ENCODE measurements at places on chromosomes 3 and 15. TPM values are rescaled to one million over a fixed set of nuclear protein-coding genes. Genes with fewer than 3 reads are reported as not detected.
A peak's percentile ranks its signal among the peaks of the same experiment; 100 is the strongest.

DNA sequence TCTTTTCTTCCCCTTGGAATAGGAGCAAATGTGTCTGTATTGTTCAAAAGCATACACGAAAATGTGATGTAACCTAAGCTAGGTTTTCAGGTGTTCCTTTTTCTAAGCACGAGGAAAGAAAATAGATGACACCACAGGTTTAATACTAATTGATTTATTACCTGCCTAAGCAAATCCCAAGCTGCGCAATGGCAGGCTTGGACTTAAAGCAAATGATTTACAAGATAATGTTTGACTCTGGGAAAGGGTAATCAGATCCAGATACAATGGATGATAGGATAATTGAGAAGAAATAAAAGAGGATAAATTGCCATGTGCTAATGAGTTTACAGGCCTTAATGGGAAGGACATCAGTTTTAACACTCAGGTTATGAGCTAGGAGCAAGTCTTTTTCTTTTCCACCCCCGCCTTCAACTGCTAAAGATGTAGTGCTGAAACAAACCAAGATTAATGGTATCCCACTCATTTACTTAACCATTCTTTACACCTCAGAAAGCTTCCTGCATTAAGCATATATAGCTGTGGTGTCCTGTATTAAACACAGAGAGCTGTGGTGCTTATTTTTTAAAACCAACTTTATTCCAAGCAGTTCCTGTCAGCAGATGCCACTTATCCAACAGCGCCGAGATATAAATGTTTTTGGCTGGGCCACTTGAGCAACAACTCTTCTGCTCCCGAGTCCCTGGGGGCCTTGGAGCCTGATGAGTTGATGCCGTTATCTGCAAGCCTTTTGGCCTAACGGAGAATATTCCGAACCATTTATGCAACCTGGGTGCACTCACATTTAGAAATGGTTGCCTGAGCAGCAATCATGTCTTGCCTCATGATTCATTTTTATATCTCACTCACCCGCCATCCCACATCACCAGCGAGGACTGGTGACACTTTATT is 205.5 kb downstream of the MECOM start:
- H3K36me3 ChIP-seq, result no peaks in the 10 kb centered on the region
- no peaks in the 10 kb centered on the region for H3K4me1 ChIP-seq
- H3K27ac ChIP-seq, result no peak overlapping the region
- H3K4me3 ChIP-seq, result no peak overlapping the region
- no peaks in the 10 kb centered on the region for H3K27me3 ChIP-seq

DNA sequence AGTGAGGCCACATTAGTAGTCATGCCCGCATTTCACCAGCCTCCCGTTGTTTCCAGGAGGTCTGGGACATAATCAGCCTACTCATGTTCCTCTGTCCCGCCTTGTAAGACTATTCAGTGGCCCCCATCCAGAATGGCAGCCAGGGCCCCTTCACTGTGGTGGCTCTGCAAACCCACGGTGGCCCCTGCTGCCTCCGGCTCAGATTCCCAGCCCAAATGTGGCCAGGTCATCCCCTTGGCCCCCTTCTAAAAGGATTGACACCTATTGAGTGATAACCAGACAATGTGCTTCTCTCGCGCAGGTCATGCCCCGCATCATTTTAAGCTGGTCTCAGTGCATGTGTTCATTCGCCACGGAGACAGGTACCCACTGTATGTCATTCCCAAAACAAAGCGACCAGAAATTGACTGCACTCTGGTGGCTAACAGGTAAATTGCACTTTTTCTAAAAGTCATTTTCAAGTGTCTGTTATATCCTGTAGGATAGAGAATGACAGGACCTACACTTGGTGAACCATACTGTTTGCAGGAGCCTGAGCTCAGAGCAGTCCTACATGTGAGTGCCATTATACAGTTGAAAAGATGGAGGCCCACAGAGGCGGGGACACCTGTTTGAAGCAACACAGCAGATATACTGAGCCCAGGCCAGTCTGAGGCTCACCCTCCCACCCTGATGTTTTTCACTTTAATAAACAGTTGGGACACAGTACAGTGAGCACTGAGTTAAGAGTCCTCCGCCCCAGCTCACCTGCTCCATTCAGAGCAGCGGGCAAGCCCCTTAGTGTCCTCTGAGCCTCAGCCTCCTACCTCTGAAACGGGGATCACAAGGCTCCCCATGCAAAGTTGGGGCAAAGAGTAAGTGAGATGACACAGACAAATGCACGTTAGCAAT is 47.7 kb downstream of the PXYLP1 start:
- no peaks in the 10 kb centered on the region for H3K36me3 ChIP-seq
- H3K4me1 ChIP-seq, result no peaks in the 10 kb centered on the region
- H3K27me3 ChIP-seq, result no peaks in the 10 kb centered on the region

GRCh38 chr15:69679623-69680228 is 227.1 kb downstream of the RPLP1 start:
- no peak overlapping the region for H3K4me3 ChIP-seq
- DNase-seq, result no peak
- no peak overlapping the region for H3K27ac ChIP-seq

DNA sequence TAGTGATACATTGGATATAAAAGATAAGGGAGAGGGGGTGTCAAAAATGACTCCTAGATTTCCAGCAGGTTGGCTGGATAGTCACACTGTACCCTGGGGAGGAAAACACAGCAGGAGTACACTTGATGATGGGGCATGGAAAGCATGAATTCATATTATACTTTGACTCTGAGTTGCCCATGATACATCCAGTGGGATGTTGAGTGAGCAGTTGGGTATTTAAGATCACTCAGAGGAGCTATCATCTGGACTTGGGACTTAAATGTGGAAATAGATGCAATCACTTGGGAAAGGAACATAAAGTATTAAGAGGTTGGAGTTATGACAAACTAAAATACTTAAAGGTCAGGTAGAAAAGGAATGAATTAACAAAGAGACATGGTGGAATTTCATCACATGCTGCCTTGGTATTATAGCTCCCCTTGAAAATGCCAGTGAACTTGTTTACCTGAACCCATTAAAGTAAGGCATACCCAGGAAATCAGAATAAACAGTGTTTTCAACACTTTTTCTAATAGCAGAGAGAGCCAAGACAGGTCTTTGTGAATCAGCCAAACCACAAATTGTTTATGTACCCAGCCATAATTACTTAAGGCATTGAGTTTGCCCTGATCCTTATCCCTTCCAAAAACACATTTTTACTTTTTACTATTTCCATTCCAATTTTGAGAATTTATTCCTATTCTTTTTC is 49.9 kb upstream of the ABI3BP start:
- no peak for DNase-seq
- no peak overlapping the region for H3K27ac ChIP-seq
- H3K36me3 ChIP-seq, result no peaks in the 10 kb centered on the region

DNA sequence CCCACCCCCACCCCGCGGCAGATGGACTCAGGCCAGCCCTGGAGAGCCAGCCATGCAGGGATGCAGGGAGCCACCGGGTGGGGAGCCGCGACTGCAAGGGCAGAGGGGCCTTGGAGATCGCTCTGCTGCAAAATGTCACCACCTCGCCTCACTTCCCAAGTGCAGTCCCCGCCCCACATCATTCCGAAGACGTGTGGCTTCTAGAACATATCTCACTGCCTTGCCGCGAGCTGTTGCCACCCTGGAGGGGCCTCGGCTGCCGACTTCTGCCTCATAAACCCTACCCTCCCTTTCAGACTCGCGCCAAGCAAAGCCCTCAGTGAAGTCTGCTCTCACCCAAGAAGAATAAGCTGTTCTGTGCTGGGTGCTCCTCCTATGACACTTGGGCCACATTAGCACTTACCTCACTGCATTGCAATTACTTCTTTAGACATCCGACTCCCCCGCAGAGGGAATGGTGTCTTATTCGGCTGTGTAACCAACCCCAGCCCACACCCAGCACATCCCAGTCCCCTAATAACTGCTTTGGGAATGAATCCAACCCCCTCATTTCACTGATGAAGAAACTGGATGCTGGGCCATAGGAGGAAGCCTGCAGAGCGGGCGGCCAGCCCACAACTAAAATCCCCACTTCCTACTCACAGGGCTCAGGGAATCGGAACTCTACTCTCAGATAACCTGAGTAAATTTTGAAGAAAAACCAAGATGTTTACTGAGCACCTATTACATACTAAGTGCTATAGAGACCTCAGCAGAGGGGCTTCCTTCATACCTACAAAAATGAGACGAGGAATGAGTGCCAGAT is 8.6 kb downstream of the TLE3 start:
- H3K36me3 ChIP-seq, result peaks cover 16% of the 10 kb centered on the region
- no peak overlapping the region for H3K27ac ChIP-seq
- H3K4me3 ChIP-seq, result no peak overlapping the region
- no peak for DNase-seq
- H3K27me3 ChIP-seq, result no peaks in the 10 kb centered on the region
- no peaks in the 10 kb centered on the region for H3K4me1 ChIP-seq

DNA sequence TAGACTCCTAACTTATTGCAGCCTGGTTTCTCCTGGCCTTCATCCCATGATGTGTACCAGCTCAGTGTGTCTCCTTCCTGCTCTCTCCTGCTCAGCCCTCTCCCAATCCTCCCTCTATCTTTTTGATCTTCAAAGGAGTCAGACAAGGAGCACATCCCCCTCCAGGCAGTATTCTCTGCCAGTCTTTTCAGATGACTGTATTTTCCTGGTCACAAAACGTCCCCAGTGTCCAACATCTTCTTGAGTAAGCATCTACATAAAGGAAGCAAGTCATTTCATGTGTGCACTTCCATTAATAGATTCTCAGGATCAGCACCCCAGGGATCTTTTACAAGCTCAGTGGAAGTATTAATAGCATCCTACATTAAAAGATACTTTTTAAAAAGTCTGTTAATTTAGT is 148.9 kb upstream of the THBS1 start:
- peak overlapping the region; percentile 57 for H3K27ac ChIP-seq
- DNase-seq, result no peak
- H3K4me3 ChIP-seq, result no peak overlapping the region
- no peaks in the 10 kb centered on the region for H3K36me3 ChIP-seq

- no peaks in the 10 kb centered on the region for H3K27me3 ChIP-seq
- no peak overlapping the region for H3K4me3 ChIP-seq
- DNase-seq, result no peak
- H3K4me1 ChIP-seq, result no peaks in the 10 kb centered on the region
- no peak overlapping the region for H3K27ac ChIP-seq
Measured at GRCh38 chr3:153113541-153113940, 48.5 kb upstream of the RAP2B start.

GRCh38 chr3:149215515-149215914 is 6.1 kb downstream of the CP start:
- no peaks in the 10 kb centered on the region for H3K36me3 ChIP-seq
- H3K27ac ChIP-seq, result peak overlapping the region; percentile 46
- no peaks in the 10 kb centered on the region for H3K27me3 ChIP-seq
- H3K4me3 ChIP-seq, result no peak overlapping the region
- no peak for DNase-seq
- H3K4me1 ChIP-seq, result peaks cover 11% of the 10 kb centered on the region

- H3K4me3 ChIP-seq, result no peak overlapping the region
- H3K27ac ChIP-seq, result no peak overlapping the region
- H3K27me3 ChIP-seq, result no peaks in the 10 kb centered on the region
- H3K4me1 ChIP-seq, result no peaks in the 10 kb centered on the region
- H3K36me3 ChIP-seq, result no peaks in the 10 kb centered on the region
Measured at GRCh38 chr3:171225165-171225564, 198.6 kb upstream of the SLC2A2 start.

DNA sequence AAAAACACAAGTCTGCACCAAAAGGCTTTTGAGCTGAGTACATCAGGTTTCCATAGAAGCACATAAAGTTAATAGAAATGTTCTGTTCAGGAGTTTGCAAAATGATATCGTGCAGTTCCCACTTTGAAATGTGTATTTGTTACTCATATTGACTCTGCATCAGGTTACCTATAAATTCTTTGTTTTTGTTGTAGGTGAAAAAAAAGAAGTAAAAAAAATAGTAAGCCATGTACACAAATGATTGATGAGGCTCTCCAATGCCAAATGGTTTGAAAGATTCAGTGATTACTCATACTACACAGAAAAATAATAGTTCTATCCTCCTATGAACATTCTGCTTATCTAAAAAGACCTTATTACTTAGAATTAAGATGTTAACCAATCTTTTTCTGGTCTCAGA is 287.3 kb upstream of the MME start:
- no peak for DNase-seq
- no peaks in the 10 kb centered on the region for H3K27me3 ChIP-seq
- no peaks in the 10 kb centered on the region for H3K36me3 ChIP-seq
- no peaks in the 10 kb centered on the region for H3K4me1 ChIP-seq
- no peak overlapping the region for H3K4me3 ChIP-seq

DNA sequence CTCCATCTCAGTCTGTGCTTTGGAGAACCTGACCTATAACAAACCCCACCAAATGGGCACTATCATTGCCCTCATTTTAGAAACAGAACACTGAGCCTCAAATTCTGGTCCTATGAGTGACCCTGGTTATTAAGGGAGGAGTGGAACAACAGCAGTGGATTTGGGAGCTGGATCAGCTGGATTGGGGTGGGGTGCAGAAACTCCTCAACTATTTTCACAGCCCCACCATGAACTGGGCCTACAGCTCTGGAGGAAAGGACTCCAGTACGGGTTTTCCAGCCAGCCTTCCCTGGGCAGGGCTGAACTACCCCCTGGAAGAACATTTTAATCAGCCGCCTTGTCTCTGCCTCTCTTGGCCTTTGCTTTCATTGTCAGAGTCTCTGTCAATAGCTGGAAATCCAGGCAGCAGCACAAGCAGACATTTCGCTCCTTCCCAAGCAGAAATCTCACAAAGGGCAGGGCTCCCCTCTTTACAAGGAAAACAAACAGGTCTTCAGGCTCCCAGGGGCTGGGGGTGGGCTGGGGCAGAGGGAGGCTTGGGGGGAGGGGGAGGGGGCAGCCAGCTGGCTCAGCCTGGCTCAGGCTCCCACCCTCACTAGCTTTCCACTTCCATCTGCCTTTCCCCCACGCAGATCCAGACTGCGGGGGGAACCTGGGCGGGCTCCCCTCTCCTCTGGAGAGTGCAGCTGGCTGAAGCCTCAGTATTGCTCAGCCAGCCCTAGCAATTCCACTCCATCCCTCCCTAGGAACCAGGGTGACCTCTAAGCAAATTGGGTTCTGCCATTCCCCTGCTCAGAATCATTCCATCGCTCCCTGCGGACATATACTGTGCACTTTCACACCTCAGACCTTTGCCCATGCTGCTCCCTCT is 13.7 kb upstream of the TLE3 start:
- H3K27ac ChIP-seq, result peak overlapping the region; percentile 71
- H3K27me3 ChIP-seq, result no peaks in the 10 kb centered on the region
- H3K4me1 ChIP-seq, result peaks cover 8% of the 10 kb centered on the region
- no peaks in the 10 kb centered on the region for H3K36me3 ChIP-seq
- no peak overlapping the region for H3K4me3 ChIP-seq
- peak; percentile 82 for DNase-seq

GRCh38 chr3:99711351-99711750 is 73.0 kb downstream of the COL8A1 start:
- H3K27ac ChIP-seq, result no peak overlapping the region
- H3K36me3 ChIP-seq, result no peaks in the 10 kb centered on the region
- no peaks in the 10 kb centered on the region for H3K4me1 ChIP-seq
- H3K27me3 ChIP-seq, result no peaks in the 10 kb centered on the region
- no peak overlapping the region for H3K4me3 ChIP-seq

GRCh38 chr3:147157631-147158030 is 248.7 kb downstream of the ZIC4 start:
- H3K36me3 ChIP-seq, result no peaks in the 10 kb centered on the region
- H3K27me3 ChIP-seq, result no peaks in the 10 kb centered on the region
- H3K27ac ChIP-seq, result no peak overlapping the region
- no peaks in the 10 kb centered on the region for H3K4me1 ChIP-seq

- H3K4me3 ChIP-seq, result peak overlapping the region; percentile 21
- peak overlapping the region; percentile 98 for H3K27ac ChIP-seq
- peaks cover 9% of the 10 kb centered on the region for H3K4me1 ChIP-seq
- no peaks in the 10 kb centered on the region for H3K36me3 ChIP-seq
- H3K27me3 ChIP-seq, result no peaks in the 10 kb centered on the region
- DNase-seq, result peak; percentile 35
Measured at GRCh38 chr15:35546511-35547381, 781 bp upstream of the DPH6 start.

The CD200R1 gene
- 2.2 TPM for total RNA-seq

The GRAMD1C gene
- 4.3 TPM for total RNA-seq
